ENCODE measurements at places on chromosomes 11 and 22.

- DNase-seq = no peak
Observed at GRCh38 chr11:1863352-1864216, 10.7 kb downstream of the LSP1 start.

DNA sequence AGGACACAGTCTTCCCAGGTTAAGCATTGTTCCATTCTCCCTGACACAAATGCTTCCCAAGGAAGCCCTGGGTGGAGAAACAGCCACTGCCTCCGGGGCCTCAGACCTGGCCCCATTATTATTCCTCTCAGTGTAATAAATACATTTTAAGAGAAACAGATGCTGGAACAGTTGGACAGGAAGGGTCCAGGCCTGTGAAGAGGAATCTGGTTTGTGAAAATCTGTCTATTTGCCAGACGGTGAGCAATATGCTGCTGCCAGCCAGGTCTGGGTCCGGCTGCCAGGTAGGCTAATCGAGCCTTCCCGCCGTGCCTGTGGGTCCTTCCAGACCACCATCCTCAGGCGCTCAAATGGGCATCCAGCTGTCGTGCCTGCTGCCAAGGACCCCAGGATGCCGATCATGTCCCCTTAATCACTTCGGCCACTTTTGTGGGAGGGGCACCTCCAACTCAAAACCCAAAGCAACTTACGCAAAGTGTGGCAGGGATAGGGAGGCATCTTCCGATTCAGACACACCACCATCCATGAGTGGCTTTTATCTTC is 528.4 kb downstream of the MIAT start:
- peak; percentile 83 for DNase-seq

- no peak for DNase-seq
Observed at GRCh38 chr22:20088263-20088648, 8.2 kb downstream of the DGCR8 start.

- DNase-seq = no peak
Observed at GRCh38 chr11:120613264-120614226, 102.0 kb downstream of the GRIK4 start.

- no peak for DNase-seq
Observed at GRCh38 chr11:83459798-83460197, 173.6 kb upstream of the CCDC90B start.

DNA sequence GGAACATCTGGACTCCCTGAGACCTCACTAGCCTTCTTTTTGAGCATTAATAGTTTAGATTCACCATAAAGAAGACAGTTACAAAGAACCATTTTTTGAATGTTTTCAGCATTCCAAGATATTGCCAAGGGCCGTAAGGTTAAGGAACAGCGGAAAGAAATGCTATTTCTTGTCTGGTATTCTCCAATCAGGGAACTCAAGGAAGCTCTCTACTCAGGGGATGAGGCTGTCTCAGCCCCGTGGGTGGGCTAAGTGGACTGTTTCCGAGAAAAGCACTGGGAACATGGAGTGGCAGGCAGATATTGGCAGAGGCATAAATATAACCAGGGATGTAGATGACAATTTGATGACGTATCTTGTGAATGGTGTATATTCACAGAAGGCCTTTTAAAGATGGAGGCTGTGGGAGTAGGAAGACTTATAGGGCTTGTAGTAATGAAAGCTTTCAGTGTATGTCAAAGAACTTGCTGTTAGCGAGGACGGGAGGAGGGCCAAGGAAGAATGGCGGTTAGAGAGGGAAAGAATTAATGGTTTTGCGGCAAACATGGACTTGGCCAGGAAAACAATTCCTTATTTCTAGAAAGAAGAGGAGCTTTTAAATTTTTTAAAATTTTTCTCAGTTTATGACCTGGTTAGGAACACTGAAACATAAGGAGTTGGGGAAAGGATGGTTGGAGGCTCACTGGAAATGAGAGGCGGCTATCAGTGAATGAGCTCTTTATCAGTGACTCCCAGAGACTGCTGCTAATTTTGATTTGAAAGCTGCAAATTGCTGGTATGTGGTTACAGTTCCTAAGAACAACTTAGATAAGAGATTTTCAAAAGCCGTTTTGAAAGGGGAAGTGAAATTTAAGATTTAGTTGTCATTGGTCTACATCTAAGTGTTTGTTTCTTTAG is 64.6 kb downstream of the ST3GAL4 start:
- no peak for DNase-seq

GRCh38 chr11:4619514-4619913 is 11.5 kb upstream of the TRIM68 start:
- no peak for DNase-seq

GRCh38 chr22:40805239-40805638 is 13.9 kb downstream of the SLC25A17 start:
- DNase-seq = no peak

DNA sequence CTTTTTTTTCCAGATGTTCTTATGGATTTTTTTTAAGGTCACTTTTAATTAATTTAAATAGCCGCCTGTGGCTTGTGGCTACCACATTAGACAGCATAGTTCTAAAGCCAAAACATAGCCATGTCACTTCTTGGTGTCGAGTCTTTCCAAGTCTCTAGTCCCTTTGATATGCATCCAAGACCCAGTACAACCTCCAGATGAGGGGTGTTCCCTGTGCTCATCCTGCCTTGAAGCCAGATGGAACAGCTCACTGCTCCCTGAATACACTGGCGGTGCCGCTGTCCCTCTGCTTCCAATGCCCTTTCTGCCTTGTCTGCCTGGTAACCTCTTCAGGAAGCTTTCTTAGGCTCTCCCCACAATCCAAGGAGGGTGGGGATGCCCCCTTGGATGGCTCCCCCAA is 338.0 kb downstream of the TENM4 start:
- DNase-seq = no peak

DNA sequence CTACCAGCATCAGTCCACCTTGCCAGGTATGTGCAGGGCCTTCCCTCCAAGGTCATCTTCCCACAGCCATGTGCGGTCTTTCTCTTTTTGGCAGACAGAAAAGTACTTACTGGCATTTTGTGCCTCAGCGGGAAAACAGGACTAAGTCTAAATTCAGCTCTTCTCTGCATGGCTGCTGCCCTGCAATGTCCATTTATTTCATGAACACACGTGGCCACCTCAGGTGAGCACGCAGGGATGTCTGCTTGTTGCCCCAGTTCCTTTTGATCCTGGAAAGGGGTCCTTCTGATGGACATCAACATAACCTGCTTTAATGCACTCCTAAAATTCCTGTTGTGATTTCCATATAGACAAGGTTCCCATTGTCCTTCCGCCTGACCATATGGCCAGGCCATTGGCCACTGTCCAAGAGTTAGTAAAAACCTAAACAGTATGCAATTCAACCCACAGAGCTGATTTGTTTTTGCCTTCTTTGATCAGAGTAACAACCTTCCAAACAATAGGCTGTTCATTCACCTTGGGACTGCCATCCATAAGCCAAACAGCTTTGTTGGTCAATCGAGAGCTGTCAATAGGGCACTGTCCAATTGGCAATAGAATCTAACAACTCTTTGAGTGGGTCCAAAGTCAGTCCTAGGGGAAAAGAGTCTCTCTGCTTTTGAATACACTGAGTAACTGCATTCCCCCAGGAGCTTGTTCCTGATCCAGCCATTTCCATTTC is 5.9 kb downstream of the TREH start:
- no peak for DNase-seq

DNA sequence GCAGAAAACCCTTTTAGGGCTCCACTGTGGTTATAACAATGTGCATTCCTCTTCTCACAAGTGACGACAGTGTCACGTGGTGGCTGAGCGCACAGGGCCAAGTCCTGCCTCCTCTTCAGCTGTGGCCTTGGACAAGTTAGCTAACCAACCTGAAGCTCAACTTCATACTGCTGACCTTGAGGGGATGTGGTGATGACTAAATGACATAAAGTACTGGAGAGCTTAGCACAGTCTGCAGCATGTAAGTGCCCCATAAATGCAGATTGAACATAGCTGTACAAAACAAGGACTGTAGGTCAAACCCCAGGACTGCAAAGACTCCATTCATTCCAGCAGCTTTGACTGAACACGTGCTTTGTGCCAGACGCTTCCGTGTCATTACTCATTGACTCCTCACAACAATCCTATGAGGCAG is 20.1 kb upstream of the MRGPRX2 start:
- DNase-seq = no peak

DNA sequence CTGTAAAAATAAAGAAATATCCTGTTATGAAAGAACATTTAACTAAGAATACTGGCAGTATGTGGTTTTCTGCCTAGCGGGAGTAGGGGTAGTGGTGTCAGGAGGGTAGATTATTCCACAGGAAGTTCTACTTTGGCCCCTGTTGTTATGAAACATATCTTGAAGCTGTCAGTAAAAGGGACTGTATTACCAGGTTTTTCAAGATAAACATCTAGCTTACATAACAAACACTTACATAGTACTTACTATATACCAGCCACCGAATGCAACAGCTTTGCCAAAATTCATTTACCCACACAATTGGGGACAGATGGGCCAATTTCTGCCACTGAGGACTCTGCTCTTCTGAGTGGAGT is 3.7 kb downstream of the TMEM123 start:
- DNase-seq = no peak

- DNase-seq = no peak
Observed at GRCh38 chr11:76123248-76123647, 83.1 kb downstream of the WNT11 start.

DNA sequence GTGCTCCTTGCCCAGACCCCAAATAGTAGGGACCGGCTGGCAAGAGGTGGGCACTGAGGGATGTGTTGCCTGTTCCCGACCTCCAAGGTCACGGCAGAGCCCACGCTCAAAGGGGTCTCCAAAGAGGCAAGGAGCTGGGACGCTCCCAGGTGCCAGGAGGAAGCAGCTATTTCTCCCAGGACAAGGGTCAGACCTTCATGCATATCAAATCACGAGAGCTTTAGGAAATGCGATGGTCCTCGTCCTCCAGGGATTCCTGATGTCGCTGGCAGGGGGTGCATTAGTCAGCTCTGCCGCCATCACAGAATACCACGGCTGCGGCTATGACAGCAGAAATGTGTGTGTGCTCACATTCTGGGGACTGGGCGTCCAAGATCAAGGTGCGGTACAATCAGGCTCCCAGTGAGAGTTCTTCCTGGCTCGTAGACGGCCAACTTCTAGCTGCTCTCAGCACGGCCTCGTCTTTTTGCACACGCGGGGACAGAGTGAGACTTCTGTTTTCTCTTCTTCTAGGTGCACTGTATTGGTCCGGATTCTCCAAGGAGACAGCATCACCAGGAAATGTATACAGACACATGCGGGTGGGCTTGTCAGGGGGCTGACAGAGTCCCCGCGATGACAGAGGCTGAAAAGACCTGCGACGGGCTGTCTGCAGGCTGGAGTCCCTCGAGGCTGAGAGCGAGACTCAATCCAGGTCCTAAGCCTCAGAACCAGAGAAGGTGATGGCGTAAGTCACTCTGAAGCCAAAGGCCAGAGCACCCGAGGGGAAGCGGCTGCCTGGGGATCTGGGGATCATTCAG is 81.6 kb downstream of the SHANK2 start:
- DNase-seq = no peak

DNA sequence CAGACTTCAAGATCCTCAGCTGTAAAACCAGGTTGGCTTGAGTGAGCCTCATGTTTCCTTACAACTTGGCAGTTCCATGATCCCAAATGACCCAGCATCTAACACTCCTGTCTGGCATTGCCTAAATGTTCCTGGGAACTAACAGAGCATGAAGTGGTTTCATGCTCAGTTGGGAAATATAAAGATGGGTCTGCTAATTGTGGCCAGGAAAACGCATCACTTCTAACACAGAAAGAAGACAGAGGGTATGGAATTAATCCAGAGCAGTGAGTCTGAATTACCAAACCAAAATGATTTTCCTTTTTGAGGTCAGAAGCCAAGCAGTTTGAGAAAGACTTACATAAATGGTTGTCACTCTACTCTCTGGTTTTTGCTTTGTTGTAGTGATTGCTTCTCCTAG is 60.5 kb upstream of the MMP13 start:
- no peak for DNase-seq

DNA sequence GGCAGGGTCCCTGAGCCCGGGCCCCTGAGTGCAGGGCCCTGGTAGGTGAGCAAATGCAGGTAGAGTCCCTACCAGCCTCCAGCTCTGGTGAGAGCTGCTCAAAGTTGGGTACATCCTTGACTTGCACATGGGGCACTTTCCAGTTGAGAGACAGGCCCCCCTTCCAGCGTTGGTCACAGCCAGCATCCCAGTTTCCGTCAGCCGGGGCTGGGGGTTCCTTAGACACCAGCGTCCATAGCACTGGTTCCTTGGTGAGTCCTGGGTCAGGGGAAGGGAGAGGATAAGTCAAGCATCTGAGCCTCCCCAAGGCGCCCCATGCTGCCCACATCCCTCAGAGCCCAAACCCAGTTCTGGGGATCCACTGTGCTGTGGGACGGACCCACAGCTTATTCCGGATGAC is 5.6 kb downstream of the PNPLA5 start:
- no peak for DNase-seq

DNA sequence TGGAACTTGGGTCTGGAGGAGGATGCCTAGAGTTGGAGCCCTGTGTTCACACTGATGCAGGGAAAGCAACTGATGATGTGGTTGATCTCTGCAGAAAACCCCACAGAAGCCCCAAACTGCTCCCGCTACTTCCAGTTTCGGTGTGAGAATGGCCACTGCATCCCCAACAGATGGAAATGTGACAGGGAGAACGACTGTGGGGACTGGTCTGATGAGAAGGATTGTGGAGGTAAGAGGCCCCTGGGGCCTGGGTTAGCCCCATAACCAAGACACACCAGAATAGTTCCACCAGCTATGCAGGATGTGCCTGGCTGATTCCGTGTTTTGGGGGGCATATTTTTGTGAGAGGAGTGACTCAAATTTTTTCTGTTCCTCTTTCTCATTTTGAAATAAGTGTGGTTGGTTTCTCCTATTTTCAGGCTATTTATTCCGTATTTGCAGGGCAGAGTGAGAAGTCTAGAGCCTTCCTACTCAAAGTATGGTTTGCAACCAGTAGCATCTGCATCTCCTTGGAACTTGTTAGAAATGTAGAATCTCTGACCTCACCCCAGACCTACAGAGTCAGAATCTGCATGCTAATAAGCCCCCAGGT is 137.3 kb upstream of the SORL1-AS1 start:
- DNase-seq = no peak

DNA sequence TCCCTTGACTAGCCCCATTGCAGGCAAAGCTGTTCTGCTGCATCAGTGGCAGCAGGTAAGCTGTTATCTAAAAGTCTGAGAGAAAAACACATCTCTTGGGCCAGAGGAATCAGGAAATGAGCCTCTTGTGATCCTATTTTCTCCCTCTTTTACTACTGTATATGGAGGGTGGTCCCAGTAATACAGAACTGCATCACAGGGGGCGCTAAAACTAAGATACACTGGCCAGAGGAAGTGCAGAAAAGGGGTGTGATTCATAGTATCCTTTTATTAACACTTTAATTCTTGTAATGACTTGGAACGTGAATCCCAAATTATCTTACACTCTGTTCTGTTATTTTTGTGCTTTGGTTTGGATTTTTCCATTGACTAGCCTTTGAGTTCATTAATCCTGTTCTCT is 8.8 kb upstream of the MED17 start:
- no peak for DNase-seq

- DNase-seq = no peak
Observed at GRCh38 chr11:104338186-104338585, 174.2 kb upstream of the PDGFD start.

GRCh38 chr22:23533328-23533762 is 46.7 kb downstream of the IGLL1 start:
- no peak for DNase-seq

GRCh38 chr11:61975638-61976419 is 8.4 kb upstream of the FTH1 start:
- no peak for DNase-seq

- no peak for DNase-seq
Observed at GRCh38 chr11:70627219-70627618, 228.9 kb downstream of the CTTN start.
